ENCODE measurements at places on chromosomes 12 and 14.

GRCh38 chr12:95470300-95470699 is 3.7 kb upstream of the METAP2 start:
- no peak for DNase-seq

- DNase-seq: no peak
Measured at GRCh38 chr14:55715889-55716288, 135.9 kb downstream of the KTN1 start.

GRCh38 chr12:117792877-117793424 is 175.8 kb downstream of the KSR2 start:
- no peak for DNase-seq

DNA sequence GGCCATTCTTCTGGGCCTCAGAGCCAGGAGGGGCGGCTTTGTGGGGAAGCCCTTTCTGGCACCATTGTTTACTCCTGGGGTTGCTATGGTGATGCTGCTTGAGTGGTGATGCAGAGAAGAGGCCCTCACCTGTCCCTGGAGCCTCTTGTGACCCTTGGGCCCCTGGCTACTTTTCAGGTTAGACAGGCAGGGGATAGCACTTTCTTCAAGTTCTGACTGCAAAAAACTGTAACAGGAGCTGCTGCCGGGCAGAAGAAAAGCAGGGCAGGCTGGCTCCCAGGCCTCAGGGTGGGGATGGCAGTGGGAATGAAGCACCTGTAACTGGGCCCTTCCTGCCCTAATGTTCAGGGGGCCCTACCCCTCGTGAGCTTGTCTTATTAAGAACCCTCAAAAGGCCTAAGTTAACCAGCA is at the start of gene TEX52:
Gene TEX52, minus strand, starts transcription at position 19 of the 411 bp plus-strand sequence. Its CDS starts 13 bp downstream, at position 6.
- DNase-seq: peak; percentile 78

DNA sequence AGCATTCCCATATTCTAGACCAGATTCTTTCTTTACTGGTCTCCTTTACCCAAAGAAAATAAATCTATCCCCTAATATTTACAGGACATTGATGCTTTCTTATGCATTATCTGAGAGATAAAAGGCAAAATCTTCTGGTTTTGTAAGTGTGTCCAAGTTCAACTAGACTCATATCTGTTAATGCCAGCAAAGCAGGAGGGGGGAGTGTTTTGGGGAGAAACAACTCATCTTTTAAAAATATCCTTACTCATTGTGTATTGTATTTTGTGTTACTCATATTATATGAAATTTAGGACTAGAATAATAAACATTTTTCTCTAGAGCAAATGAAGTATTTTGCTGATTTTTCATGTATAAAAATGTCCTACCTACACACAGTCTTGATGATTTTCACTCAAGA is 54.8 kb downstream of the SAMD4A start:
- no peak for DNase-seq
